ENCODE measurements at places on chromosomes 11 and 22.

- DNase-seq: no peak
Measured at GRCh38 chr22:49785046-49785521, 42.6 kb downstream of the BRD1 start.

- no peak for DNase-seq
Measured at GRCh38 chr11:134640971-134641968, 229.2 kb upstream of the B3GAT1 start.

GRCh38 chr11:67523556-67524479 is 572 bp upstream of the CABP2 start:
- no peak for DNase-seq

- no peak for DNase-seq
Measured at GRCh38 chr22:46229701-46230100, 20.4 kb downstream of the CDPF1 start.

DNA sequence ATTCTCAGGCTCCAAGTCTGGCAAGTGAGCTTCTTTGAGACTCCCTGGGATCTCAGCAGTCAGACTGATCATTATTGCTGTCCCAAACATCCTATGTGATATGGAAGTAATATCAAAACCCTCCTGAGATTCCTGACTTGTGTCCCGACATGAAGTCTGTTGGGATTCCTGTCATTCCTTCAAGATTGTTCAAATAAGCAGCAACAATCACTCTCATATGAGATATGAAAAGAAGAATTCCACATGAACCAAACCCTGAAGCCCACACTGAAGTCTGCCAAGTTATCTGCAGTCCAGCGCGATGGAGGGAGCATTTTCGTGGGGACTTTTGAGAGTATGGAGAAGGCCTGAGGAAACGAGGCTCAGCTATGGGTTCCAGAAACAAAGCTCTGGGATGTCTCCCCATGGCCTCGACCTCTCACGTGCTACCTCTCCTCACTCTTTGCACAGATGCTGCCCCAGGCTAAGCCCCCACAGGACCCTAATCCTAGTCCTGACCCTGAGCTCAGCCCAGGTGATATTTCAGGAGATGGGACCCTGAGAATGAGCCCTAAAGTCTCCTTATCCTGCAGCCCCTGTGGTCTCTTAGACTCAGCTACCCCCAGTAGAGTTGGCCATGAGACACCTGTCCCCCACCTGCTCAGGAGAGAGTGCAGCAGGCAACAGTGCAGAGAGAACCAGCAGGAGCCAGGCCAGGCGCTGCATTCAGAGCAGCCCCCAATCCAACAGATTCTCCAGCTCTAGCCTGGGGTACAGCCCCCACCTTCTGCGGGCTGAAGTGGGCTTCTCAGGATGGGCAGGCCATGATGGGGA is 100.2 kb downstream of the GGTLC2 start:
- no peak for DNase-seq

- DNase-seq: no peak
Measured at GRCh38 chr22:40443732-40444131, 73.3 kb downstream of the SGSM3 start.
